ENCODE measurements at places on chromosomes 3 and 15. TPM values are rescaled to one million over a fixed set of nuclear protein-coding genes. Genes with fewer than 3 reads are reported as not detected.
A peak's percentile ranks its signal among the peaks of the same experiment; 100 is the strongest.

DNA sequence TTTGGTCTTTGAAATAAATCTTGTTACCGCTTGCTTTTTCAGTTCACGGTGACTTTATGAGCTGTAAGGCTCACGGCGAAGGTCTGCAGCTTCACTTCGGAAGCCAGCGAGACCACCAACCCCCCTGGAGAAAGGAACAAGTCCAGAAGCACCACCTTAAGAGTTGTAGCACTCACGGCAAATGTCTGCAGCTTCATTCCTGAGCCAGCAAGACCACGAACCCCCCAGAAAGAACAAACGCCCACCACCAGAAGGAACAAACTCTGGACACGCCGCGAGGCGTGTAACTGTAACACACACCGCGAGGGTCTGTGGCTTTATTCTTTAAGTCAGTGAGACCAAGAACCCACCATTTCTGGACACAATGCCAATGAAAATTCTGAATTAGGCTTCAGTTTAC, 28.8 kb downstream of the GOLGA6A start:
- DNase-seq, result no peak
- no peak overlapping the region for H3K27ac ChIP-seq
- H3K4me1 ChIP-seq, result peaks cover 12% of the 10 kb centered on the region
- H3K36me3 ChIP-seq, result no peaks in the 10 kb centered on the region
- no peak overlapping the region for H3K4me3 ChIP-seq

- DNase-seq, result peak; percentile 49
- H3K27ac ChIP-seq, result peak overlapping the region; percentile 80
- H3K27me3 ChIP-seq, result no peaks in the 10 kb centered on the region
- peaks cover 8% of the 10 kb centered on the region for H3K36me3 ChIP-seq
- H3K4me3 ChIP-seq, result peak overlapping the region; percentile 1
Measured at GRCh38 chr3:189355481-189356201, 183.9 kb downstream of the TPRG1 start.

DNA sequence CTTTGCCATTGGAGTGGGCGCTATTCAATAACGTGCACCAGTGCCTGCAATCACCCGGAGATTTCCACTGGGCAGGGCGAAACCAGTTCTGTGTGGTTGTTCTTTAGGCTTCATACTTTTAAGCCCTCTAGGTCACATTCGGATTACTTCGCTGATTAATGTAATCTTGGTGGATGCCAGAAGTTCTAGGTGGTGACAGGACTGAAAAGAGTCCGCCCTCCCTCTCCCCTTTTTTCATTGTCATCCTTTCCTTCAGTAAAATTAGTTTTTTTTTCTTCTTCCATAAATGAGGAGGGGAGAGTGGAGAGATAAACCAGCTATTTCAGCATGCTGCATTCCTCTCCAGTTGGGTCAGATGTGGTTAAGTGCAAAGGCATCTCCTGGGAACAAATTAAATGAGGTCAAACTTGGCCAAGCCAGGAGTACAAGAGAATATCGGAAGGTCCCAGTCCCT, 2.3 kb upstream of the SLC2A2 start:
- no peak for DNase-seq
- H3K4me1 ChIP-seq, result no peaks in the 10 kb centered on the region
- no peak overlapping the region for H3K4me3 ChIP-seq
- H3K27ac ChIP-seq, result no peak overlapping the region

TMEM115 gene
- total RNA-seq, result 23.0 TPM

- H3K4me3 ChIP-seq, result no peak overlapping the region
- peaks cover 7% of the 10 kb centered on the region for H3K4me1 ChIP-seq
- H3K27ac ChIP-seq, result no peak overlapping the region
- H3K27me3 ChIP-seq, result no peaks in the 10 kb centered on the region
Measured at GRCh38 chr3:113496924-113497323, 18.0 kb downstream of the SPICE1 start.

ADAMTS9 gene
- not detected for total RNA-seq

GRCh38 chr15:75045332-75046015, 22.1 kb downstream of the PPCDC start:
- H3K27me3 ChIP-seq, result no peaks in the 10 kb centered on the region
- H3K4me3 ChIP-seq, result peak overlapping the region; percentile 59
- no peak for DNase-seq
- peaks cover 51% of the 10 kb centered on the region for H3K36me3 ChIP-seq
- H3K4me1 ChIP-seq, result peaks cover 64% of the 10 kb centered on the region
- H3K27ac ChIP-seq, result peak overlapping the region; percentile 92

NAALADL2 gene
- not detected for total RNA-seq

DNA sequence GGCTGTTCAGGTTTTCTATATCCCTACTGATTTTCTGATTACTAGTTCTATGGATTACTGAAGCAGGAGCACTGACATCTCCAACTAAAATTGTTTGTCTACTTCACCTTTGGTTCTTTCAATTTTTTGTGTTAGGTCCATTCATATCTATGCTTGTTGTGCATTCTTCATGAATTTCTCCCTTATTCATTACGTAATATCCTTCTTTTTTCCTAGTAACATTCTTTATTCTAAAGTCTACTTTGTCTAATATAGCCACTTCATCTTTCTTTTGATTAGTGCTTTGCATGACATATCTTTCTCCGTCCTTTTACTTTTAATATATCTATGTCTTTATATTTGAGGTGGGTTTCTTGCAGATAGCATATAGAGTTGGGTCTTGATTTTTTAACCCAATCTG, 116.3 kb upstream of the BHLHE40 start:
- H3K36me3 ChIP-seq, result peaks cover 64% of the 10 kb centered on the region
- peaks cover 24% of the 10 kb centered on the region for H3K4me1 ChIP-seq
- H3K4me3 ChIP-seq, result no peak overlapping the region
- DNase-seq, result no peak
- H3K27me3 ChIP-seq, result no peaks in the 10 kb centered on the region
- H3K27ac ChIP-seq, result no peak overlapping the region

DNA sequence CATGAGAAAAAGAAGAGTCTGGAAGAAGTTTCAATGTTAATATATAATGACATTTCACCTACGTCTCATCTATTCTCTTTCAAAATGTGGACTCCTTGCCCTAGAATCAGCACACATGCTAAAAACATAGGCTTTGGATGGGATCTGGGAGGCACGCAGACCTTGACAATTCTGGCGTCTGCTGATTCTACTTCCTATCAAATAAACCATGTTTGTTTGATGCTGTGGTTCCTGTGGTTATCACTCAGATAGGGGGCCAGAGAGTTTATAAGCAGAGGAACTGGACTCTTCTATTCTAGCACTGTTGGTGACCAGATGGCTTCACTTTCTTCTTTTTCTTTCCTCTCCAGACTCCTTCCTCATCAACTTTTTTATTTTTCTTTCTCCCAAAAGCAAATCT, 336.8 kb downstream of the DIPK2A start:
- no peak for DNase-seq
- no peak overlapping the region for H3K27ac ChIP-seq
- H3K4me1 ChIP-seq, result no peaks in the 10 kb centered on the region

GRCh38 chr3:70989174-70989573, 594.4 kb downstream of the FOXP1 start:
- H3K27ac ChIP-seq, result no peak overlapping the region
- peaks cover 58% of the 10 kb centered on the region for H3K36me3 ChIP-seq
- H3K27me3 ChIP-seq, result no peaks in the 10 kb centered on the region
- no peak for DNase-seq

DNA sequence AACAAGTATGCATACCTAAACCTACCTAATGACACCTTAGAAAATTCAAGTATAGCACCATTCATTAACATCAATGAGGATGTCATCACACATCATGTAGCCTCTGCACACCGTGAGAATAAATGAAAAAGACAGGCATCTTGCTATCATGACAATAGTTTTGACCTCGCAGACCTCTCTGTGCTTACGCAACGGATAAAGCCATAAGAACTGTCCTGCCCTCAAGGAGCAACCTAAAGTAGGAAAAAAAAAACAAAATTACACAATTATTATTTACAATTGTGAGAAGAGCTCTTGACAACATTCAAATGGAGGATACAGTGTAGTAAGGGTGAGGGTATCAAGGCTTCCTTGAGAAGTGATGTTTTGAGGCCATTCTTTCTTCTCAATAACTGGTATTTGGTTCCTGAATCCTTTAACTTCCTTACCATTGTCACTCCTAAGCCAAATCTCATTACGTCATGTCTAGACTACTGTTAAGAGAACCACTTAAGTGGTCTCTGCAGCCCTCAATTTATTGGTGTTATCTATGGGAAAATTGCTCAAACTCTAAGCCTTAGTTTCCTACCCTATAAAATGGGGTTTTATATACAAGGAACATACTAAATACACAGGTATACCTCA, 7.0 kb upstream of the SETD5 start:
- DNase-seq, result no peak
- no peaks in the 10 kb centered on the region for H3K27me3 ChIP-seq
- no peak overlapping the region for H3K27ac ChIP-seq

CHRFAM7A gene
- total RNA-seq, result 2.1 TPM

DNA sequence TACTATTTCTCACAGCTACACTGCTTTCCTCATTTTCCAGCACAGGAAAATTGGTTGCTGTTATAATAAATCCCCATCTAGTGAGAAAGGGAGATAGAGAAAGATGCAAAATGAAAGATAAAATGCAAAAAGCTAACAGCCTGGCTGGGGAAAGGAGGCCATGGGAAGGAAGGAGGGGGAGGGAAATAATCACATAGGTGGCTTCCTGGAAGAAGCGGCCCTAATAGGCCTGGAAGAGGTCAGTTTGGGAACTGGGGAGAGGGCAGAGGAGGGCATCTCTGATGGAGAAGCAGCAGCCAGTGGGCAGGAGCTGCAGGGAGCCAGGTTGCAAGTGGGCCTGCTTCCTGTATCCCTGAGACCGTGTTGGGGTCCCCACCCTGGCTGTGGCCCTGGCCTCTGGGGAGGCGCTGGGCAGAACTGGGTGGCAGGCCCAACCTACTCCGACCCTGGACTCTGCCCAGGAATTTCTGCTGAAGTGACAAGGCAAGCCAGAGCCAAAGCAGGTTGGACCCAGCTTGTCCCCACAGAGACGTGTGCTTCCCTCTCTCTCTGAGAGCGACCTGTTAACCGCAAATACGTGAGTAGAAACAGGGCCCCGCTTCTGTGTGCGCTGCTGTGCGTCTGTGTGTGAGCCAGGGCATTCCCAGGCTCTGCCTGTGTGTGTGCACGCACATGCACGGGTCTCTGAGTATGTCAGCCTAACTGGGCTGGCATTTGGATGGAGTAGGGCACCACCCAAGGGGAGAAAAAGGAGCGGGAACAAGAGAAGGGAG, 1.9 kb downstream of the SLC28A1 start:
- no peaks in the 10 kb centered on the region for H3K4me1 ChIP-seq
- no peak overlapping the region for H3K4me3 ChIP-seq
- H3K27me3 ChIP-seq, result peaks cover 2% of the 10 kb centered on the region
- no peaks in the 10 kb centered on the region for H3K36me3 ChIP-seq
- H3K27ac ChIP-seq, result no peak overlapping the region

DAG1 gene
- total RNA-seq, result 17.9 TPM

DNA sequence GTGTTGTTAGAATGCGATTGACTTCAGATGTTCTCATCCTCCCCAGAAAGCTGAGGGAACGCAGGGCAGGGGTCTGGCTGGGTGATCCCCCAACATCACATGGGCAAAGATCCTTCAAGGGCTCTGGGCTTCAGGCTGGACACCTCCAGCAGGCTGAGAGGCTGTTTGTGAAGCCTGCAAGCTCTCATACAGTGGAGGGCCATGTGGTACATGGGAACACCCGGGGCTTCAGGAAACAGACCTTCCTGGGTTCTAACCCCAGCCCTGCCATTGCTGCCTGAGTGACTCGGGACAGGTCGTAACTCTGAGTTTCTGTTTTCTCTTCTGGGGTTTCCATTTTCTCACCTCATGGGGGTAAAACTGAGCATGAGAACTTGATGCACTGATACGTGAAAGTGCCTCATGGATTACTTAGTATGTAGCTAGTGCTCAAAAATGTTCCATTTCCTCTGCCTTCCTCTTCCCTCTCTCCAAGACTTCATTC, 81.2 kb downstream of the TLE3 start:
- DNase-seq, result no peak
- H3K4me3 ChIP-seq, result no peak overlapping the region
- H3K4me1 ChIP-seq, result peaks cover 3% of the 10 kb centered on the region
- peaks cover 25% of the 10 kb centered on the region for H3K27me3 ChIP-seq
- H3K27ac ChIP-seq, result no peak overlapping the region
- H3K36me3 ChIP-seq, result no peaks in the 10 kb centered on the region
